Posterior vena cava (tissue), 2 donors: ENCODE measurements at places on chromosomes 5 and 9.

GRCh38 chr5:8590959-8591358, 722.0 kb downstream of the MTRR start:
- DNase-seq = no peak

GRCh38 chr5:145975361-145976066, 39.1 kb downstream of the SH3RF2 start:
- DNase-seq = no peak

DNA sequence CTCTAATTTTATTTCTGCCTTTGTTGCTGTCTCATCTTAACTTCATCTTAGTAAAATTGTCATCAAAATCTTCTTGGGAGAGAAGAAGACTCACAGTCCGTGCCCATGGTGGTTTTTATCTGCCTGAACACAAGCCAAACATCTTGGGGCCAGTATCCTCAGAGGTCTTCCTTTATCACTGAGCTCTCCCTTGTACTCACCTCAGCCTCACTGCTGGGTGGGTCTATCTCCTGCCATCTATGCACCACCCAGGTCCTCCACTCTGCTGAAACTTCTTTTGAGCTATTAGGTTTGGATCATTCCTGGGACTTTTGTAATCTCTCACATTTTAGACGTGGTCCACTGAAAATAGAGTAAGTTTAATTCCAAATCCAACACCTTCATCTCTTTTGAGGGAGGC, 116.3 kb upstream of the EPB41L4A start:
- no peak for DNase-seq

DNA sequence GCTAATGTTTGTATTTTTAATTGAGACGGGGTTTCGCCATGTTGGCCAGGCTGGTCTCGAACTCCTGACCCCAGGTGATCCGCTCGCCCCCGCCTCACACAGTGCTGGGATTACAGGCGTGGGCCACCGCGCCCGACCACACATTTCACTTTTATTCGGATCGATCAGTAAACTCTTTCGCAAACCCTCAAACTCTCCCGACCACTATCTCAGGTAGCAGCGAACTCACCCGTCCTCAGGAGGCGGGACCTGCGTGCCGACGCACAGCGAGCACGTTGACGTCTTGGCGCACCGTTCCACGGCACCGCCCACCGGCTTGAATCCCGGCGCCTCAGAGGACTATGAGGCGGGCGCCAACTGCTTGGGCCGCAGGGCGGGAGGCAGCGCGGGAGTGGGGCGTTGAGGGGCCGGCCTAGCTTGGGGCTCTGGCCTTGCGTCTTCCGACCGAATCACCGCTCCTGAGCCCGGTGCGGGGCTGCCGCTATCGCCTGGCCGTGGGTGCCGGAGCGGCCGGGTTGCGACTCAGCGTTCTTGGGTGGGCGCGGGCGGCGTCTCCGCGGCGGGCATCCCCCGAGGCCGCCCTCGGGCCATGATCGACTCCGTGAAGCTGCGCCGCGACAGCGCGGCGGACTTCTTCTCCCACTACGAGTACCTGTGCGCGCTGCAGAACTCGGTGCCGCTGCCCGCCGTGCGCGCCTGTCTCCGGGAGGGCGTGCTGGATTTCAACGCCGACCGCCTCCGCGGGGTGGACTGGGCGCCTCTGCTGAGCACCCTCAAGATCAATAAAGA, at the start of gene CEP78:
Gene CEP78, plus strand, starts transcription at position 314 of the 789 bp plus-strand sequence. Its CDS starts 276 bp downstream, at position 590.
- DNase-seq = peak; percentile 97

GRCh38 chr9:3323714-3324113, 202.1 kb downstream of the RFX3 start:
- no peak for DNase-seq

DNA sequence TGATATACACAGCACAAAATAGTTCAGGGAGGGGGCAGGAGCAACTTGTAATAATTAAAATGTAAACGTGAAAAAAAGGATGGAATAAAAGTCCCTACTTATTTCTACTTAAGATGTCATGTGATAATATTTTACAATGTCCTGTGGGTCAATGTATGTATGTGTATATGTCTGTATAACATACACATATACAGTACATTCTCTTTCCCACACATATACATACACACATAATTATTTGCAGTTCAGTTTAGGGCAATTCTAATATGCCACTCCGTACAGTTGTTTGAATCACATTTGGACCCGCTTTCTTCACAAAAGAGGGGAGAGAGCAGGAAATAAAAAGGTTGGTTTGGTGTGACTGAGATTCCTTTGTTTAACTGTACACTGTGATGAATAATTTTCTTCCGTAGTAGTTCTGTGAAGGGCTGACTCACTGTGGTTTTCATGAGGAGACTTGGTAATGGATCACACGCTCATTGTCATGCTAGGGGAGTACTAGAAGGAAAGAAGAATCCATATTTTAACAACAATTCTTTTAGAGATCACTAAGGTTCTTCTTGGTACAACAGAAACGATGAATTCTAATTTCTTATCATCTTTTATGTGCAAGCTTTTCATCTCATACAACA, 26.2 kb upstream of the ACOT12 start:
- DNase-seq = no peak

DNA sequence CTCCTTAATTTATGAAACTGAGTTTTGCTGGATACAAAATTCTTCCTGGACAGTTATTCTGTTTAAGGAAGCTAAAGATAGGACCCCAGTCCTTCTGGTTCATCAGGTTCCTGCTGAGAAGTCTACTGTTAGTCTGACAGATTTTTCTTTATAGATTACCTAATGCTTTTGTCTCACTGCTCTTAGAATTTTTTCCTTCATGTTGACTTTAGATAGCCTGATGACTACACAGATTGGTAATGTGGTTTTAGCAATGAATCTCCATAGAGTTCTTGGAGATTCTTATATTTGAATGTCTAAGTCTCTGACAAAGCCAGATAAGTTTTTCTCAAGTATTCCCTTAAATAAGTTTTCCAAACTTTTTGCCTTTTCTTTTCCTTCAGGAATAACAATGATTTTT, 419.7 kb downstream of the CDH10 start:
- DNase-seq = no peak

DNA sequence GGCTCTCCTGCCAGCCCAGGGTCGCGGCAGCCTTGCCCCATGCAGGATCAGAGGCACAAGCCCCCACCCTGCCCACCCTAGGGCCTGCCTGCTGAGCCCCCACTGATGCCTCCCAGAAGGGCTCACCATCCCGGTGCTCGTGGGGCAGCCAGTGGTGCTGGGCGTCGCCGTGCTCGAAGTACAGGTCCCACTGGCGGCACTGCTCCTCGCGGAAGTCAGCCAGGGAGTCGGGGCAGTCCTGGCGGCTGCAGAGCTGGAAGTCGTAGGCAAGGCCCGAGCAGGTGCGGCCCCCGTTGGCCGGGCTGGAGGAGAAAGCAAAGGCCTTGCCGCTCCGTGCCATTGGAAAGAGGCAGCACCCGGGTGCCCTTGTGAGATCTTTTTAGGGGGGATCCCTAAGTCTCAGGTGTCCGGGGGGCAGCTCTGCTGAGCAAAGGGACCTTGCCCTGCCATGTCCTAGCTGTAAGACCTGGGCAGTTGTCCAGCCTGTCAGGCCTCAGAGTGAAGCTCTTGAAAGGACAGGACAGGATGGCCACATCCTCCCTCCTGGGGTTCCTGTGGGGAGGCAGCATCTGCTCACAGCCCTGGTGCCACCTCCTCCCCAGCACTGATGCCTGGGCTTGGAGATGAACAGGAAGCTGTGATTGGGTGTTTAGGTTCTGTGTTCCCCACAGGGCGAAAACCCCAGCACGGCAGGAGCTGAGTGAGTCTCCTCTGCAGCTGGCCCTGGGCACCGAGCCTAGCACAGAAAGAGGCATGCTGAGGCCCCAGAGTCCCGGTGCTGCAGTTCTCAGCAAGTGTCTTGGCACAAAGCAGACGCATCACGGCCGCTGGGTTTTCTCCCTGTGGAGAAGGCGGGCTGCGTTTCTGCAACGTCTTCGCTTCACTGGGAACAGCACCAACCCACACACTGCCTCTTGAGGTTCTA, 77.7 kb downstream of the ZNF354C start:
- DNase-seq = peak; percentile 80
